ENCODE measurements at places on chromosomes 5 and 9. TPM values are rescaled to one million over a fixed set of nuclear protein-coding genes. Genes with fewer than 3 reads are reported as not detected.

The FREM1 gene
- under 0.01 TPM for total RNA-seq

The PCDHGA9 gene
- 1.7 TPM for total RNA-seq

The NME5 gene
- 2.1 TPM for total RNA-seq

The PCDHGA2 gene
- total RNA-seq, result 1.2 TPM

Data from smooth muscle cell of the coronary artery (primary cell).